ENCODE measurements at places on chromosomes 16 and 17. TPM values are rescaled to one million over a fixed set of nuclear protein-coding genes. Genes with fewer than 3 reads are reported as not detected.

HAS3 gene
- total RNA-seq = 31.9 TPM

CLEC18C gene
- 0.14 TPM for total RNA-seq

MARCHF10 gene
- not detected for total RNA-seq

ST6GALNAC2 gene
- total RNA-seq = 62.2 TPM

FOXJ1 gene
- not detected for total RNA-seq

CD300LG gene
- not detected for total RNA-seq

TSNAXIP1 gene
- total RNA-seq = 0.07 TPM

PRPSAP1 gene
- total RNA-seq = 45.1 TPM

GCGR gene
- total RNA-seq = not detected

TEX19 gene
- total RNA-seq = not detected

KRT24 gene
- total RNA-seq = 1.5 TPM

GNGT2 gene
- total RNA-seq = not detected

OR3A3 gene
- total RNA-seq = not detected

SERPINF2 gene
- 1.6 TPM for total RNA-seq

FZD2 gene
- 3.3 TPM for total RNA-seq

AIPL1 gene
- not detected for total RNA-seq

PLK1 gene
- 57.6 TPM for total RNA-seq

KCTD13 gene
- 9.0 TPM for total RNA-seq

IL34 gene
- 0.63 TPM for total RNA-seq

AKAP1 gene
- total RNA-seq = 31.9 TPM
